ENCODE measurements at places on chromosomes 4 and X. TPM values are rescaled to one million over a fixed set of nuclear protein-coding genes. Genes with fewer than 3 reads are reported as not detected.

Gene SPIN2A
- 0.48 TPM for total RNA-seq

Gene MAPK10
- 43.6 TPM for total RNA-seq

Gene CHIC1
- 9.0 TPM for total RNA-seq

Gene JADE3
- 5.0 TPM for total RNA-seq

Gene SPANXN4
- not detected for total RNA-seq

Gene VSIG1
- total RNA-seq = not detected

Gene DMRTC1
- total RNA-seq = not detected

GRCh38 chr4:98778206-98778605 lies 119.8 kb upstream of the TSPAN5 start:
- DNase-seq = no peak

DNA sequence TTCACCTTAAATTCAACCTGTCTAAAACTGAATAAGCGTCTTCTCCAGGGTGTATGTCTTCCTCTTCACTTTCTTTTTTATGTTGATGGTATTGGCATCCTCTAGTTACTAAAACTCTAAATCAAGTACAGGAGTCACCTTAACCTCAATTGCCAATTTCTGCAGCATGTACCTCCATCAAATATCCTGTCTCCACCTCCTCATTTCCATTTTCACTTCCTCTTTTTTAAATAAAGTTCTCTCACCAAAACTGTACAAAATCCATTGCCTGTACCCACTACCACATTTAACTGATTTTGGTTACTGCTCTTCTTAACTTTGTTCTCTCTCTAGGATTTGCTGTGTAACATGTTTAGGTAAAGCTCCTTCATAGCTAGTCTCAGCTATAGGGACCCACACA lies 9.2 kb upstream of the NPFFR2 start:
- DNase-seq = no peak

DNA sequence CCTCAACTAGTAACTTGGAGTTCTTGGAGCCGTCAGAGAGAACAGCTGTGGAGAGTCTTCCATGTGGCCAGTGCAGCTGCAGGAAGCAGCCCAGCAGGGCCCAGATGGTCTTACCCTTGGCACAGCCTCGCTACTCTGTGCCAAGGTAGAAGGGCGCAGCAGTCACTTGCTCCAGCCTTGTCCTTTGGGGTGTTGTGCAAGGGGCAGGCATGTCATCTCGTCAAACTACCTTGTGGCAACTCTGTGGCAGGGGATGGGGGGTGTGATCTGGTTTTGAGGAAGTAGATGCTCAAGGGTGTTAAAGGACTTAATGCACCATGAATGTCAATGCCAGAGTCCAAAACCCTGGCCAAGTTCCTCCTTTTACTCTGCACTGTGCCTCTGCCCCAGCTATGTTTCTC lies 34.2 kb upstream of the TBC1D14 start:
- no peak for DNase-seq

DNA sequence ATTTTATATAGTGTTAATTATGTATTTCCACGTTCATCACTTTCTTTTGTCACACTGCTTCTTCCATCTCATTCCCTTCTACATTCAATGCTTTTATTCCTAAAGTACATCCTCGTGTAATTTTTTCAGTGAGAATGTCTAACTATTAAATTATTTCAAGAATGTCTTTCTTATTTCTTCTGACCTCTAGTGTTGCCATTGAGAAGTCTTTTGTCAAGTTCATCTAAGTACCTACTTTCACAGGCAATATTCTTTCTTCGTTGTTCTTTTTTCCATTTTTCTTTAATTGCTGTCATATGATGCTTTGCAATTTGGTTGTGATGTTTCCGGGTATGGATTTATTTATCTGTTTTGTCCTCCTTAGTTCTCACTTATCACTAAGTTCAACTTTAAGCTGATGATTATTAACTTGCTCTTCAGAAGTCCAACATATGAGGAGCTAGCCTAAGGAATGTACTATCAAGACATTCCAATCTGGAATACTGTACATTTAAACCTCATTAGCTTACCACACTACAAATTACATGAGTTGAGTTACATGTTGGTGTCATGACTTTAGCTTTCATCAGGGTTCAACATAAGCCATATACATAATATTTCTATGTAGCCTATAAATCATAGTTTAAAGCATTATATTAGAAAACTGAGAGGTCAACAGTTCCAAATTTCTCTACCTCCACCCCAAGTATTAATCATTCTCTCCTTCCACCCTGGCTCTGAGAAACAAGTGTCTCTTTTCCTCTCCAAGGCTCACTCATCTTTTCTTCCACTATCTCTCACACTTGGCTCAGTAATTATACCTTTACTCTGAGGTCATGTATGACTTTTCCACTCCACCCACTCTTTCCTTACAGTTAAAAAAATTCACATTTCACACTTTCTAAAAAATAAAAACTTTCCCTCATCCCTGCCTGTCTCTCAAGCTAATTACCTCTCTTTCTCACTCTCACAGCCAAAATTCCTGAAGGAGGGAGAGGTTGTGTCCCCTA lies 81.5 kb downstream of the COX18 start:
- DNase-seq = no peak

DNA sequence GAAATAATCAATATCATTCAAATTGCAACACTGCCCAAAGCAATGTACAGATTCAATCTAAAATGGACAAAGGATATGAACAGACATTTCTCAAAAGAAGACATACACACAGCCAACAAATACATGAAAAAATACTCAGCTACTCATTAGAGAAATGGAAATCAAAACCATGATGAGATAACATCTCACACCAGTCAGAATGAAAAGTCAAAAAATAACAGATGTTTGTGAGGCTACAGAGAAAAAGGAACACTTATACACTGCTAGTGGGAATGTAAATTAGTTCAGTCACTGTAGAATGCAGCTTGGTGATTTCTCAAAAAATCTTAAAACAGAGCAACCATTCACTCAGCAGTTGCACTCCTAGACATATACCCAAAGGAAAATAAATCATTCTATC lies 205.2 kb downstream of the DKK2 start:
- DNase-seq = no peak

DNA sequence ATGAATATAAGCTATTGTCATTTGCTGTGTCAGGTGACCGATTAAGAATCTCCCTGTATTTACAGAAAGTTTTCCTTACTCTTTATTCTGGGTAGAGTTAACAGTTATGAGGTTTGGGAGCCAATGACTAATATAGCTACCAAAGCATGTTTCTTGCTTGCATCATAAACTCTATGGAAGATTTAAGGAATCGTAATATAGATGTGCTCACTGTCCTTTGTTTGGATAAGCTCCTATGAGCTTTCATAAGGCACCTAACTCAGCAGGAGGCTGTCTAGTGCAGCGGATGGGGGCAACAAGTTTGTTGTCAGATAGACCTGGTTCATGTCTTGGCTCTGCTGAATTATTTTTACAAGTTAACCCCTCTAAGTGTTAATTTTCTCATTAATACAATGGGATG lies 75.0 kb upstream of the PAQR3 start:
- no peak for DNase-seq

DNA sequence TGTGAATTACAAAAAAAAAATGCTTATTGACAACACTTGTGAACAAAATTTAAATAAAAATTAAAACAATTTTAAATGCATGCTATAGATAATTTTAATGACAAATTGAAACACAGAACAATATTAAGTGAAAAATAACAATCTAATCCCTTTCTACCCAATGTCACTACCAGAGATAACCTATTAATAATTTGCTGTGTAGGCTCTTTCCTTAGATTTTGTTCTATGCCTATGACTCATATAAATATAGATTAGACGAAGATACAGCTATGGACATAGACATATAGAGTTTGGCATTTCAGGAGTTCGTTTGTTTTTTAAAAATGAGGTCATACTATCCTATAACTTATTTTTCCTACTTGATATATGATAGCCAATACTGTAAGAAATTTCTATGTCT lies 18.1 kb downstream of the PLAC8 start:
- no peak for DNase-seq

GRCh38 chr4:186019269-186019668 lies 49.7 kb upstream of the TLR3 start:
- DNase-seq = no peak

DNA sequence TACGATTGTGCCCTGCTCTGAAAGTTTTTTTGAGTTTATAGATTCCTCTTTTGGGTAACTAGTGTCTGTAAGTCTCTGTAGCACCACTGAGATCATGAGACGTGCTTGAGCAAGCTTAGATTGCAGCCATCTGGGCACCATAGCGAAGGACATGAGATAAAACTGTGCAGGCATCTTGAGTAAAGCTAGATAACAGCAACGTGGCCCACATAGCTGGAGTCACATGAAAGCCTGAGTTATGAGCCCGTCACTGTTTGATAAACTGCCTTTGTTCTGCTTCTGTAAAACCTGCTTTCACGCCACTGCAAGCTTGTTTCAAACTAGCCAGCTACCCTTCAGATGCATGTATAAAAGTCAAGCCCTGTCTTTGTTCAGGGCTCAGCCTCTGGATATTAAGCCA lies 359.1 kb upstream of the CXorf51A start:
- no peak for DNase-seq

DNA sequence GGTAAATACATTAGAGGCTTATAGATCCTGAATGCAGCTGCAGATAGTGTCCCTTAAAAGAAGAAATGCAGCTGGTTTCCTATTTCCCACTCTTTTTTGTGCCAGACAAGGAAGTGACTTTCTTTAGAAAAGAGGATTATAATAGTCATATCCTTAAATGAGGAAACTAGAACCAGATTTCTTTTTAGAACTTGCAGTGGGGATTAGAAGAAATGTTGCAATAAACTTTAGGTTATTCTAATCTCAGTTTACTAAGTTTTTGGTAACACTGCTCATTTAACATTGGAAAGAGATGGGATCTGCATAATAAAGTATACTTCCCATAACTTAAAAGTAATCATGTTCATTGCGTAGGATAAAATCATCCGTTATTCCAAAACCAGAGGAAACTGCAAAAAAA lies 101.9 kb downstream of the SLIT2 start:
- DNase-seq = no peak

DNA sequence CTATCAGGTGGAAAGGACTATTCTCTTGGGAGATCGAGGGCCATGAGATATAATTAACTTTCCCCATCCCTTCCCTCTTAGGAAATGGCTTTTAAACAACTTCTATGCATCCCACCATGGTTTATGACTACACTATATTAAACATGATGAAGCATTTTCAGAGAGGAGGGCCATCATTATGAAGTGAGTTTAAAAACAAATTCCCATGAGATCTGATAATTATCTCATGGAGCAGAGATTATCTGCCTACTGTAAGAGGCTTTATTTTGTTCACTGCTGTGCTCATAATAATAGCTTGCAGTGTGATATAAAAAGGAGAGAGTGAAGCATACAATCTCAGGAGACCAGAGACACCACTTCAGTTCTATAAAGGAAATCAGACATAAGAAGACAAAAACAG lies 330.5 kb upstream of the ZFP42 start:
- no peak for DNase-seq

GRCh38 chr4:132556316-132556715 lies 592.8 kb upstream of the PCDH10 start:
- DNase-seq = no peak

DNA sequence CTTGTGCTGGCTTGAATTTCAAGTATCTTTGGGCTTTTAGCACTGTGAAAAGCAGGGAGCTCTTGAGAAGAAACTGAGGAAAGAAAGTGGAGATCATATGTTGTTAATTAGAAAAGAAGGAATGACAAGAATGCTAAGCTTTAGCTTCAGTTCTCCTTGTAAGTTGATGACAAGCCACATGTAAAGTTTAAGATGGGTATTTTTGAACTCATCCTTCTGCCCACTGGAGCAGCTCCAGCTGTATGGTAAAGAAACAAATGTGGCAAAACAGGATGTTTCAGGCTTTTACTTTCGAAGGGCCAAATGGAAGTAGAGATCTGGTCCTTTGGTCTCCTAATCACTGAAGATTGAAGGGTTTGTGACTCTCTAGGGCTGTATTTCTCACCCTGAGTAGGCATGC lies 137.8 kb downstream of the GUCY2F start:
- DNase-seq = no peak

- DNase-seq = no peak
These were observed 18.9 kb upstream of the CXCL8 start for GRCh38 chr4:73721435-73721834.

GRCh38 chr4:1384675-1385372 lies 21.4 kb downstream of the NKX1-1 start:
- DNase-seq = no peak

GRCh38 chrX:22594766-22595165 lies 322.1 kb downstream of the CBLL2 start:
- no peak for DNase-seq

DNA sequence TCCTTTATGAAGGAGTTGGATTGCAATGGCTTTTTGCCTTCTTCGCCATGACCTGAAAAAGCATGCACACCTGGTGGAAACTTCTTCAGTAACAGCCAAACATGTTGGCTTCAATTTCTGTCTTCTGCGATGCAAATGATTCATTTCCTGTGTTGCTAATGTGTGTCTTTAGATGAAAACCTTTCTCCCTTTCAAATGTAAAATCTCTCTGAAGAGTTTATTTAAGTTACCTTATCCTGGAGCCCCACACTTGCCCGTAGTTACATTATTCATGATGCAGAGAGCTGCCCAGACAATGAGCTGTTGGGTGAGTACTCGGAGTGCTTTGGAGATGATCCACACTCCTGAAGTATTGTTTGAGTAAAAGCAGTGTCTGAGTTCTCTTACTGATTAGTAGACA lies 1100.9 kb downstream of the RPA4 start:
- no peak for DNase-seq

DNA sequence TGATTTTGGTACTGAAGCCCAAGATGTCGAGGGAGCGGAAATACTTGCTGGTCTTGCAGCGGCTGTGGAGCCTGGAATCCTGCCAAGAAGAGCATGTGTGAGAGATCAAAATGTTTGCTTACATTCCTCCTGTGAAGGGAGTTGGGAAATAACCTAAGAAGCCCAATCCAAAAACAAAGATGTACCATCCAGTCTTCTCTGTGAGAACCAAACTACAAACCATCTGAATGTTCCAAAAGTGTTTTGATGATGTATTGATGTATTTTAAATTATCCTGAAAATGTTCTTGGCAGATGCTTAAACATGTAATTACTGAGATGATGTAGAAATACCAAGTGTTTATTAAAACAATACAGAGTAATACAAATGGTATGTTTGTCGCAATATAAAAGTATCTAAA lies 10.1 kb upstream of the ADH1A start:
- peak; percentile 50 for DNase-seq

DNA sequence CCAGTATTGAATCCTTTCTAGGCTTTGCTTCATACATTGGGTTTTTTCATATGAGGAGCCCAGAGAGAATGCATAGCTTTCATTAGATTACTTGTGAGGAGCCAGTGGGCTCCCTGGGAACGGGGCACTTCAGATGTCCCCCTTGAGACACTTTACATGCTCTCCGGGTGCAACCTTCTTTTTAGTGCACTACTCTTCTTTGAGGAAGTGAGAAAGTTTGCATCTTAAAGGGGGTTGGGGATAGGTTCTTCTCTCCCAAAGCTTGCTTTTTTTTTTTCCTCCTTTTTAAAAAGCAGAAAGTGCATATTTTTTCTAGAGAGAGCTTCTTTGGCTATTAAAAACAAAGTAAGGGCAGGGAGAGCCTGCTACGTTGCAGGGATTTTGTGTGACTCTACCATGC lies 4.3 kb downstream of the HADH start:
- DNase-seq = no peak

DNA sequence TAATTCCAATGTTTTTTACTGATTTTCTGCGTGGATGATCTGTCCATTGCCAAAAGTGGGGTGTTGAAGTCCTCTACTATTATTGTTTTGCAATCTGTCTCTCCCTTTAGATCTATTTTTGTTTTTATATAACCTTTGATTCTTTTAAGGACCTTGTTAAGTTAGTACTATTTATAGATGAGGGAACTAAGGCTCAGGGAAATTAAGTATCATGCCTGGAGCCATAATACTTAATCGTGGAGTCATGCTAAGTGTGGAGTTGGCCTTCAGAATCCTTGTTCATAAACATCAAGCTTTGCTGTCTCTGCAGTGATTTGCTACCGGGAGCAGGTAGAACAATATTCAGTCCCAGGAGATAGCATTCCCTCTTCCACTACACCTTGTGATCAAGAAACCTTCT lies 31.0 kb downstream of the SGMS2 start:
- no peak for DNase-seq
